ENCODE measurements at places on chromosomes 12 and 14. TPM values are rescaled to one million over a fixed set of nuclear protein-coding genes. Genes with fewer than 3 reads are reported as not detected.

The OTOGL gene
- polyA plus RNA-seq = not detected

The KRT79 gene
- not detected for polyA plus RNA-seq

The GTF2H3 gene
- polyA plus RNA-seq = 12.3 TPM

The CHFR gene
- polyA plus RNA-seq = 28.0 TPM

The C12orf50 gene
- polyA plus RNA-seq = not detected

The ACTR10 gene
- polyA plus RNA-seq = 91.7 TPM

The NOS1 gene
- not detected for polyA plus RNA-seq

The RAB2B gene
- polyA plus RNA-seq = 4.4 TPM

The CLEC4D gene
- 15.6 TPM for polyA plus RNA-seq

The MANSC4 gene
- not detected for polyA plus RNA-seq

The ZFP36L1 gene
- 151 TPM for polyA plus RNA-seq

The KCNH3 gene
- 1.3 TPM for polyA plus RNA-seq

The COX6A1 gene
- polyA plus RNA-seq = 924 TPM

The TAC3 gene
- not detected for polyA plus RNA-seq

The C14orf132 gene
- polyA plus RNA-seq = not detected

The CINP gene
- 57.1 TPM for polyA plus RNA-seq

The SSTR1 gene
- not detected for polyA plus RNA-seq

All from CD14-positive monocyte (primary cell).